ENCODE measurements at places on chromosomes 12 and 14. TPM values are rescaled to one million over a fixed set of nuclear protein-coding genes. Genes with fewer than 3 reads are reported as not detected.

DNA sequence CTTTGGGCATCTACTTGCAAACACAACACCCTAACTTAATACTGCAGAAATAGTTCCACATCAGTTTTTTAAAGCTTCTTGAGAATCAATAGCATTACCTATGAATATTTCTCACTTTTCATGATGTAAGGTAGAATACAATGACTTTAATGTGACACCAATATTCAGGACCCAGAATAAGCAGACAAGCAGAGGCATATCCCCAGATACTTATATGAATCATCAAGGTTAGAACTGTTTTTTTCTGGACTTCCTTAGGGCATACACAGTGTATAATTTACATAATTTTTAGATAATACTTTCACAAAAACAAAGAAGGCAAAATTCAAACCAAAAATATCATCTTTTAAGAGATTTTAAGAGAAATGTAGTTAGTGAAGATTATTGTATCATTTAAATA is 885.8 kb downstream of the FSCB start:
- DNase-seq: no peak

- no peak for DNase-seq
These were observed 551.2 kb upstream of the SEL1L start for GRCh38 chr14:82084813-82085212.

The HOTAIR gene
- not detected for total RNA-seq

The LMO3 gene
- 1.0 TPM for total RNA-seq
